Naive B cell (primary cell): ENCODE measurements at places on chromosomes 2 and 18. TPM values are rescaled to one million over a fixed set of nuclear protein-coding genes. Genes with fewer than 3 reads are reported as not detected.

The RGPD4 gene
- polyA plus RNA-seq: not detected

The CENPA gene
- polyA plus RNA-seq: not detected

The PRSS56 gene
- polyA plus RNA-seq: not detected

The EFR3B gene
- polyA plus RNA-seq: not detected

The FZD7 gene
- polyA plus RNA-seq: not detected

The SNX17 gene
- 278 TPM for polyA plus RNA-seq

The NTSR2 gene
- not detected for polyA plus RNA-seq

The ZDBF2 gene
- polyA plus RNA-seq: 4.1 TPM
